PC-9 (cell line): ENCODE measurements at places on chromosomes 3 and 15. TPM values are rescaled to one million over a fixed set of nuclear protein-coding genes. Genes with fewer than 3 reads are reported as not detected.

The SCAANT1 gene
- not detected in 2 replicates for total RNA-seq

The PEAK1 gene
- total RNA-seq: 20.6 and 20.7 TPM in 2 replicates

- no peak for DNase-seq
Observed at GRCh38 chr3:35777065-35777464, 137.7 kb downstream of the ARPP21 start.

DNA sequence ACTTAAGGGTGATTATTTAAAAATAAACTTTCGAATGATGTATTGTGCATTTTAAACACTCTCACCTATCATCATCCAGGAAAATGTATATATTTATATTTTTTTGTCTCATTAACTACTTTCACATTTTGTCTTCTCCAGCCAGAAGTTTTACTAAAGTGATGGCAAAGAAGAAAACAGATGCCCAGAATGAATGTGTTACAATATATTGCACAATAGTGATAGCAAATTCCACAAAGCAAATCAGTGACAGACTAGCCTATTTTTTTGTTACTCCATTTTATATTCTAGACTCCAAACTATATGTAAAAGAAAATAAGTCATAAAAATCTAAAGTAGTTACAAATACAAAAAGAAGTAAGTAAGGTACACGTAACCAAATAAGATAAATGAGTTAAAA is 414.7 kb downstream of the EPHA3 start:
- no peak for DNase-seq

DNA sequence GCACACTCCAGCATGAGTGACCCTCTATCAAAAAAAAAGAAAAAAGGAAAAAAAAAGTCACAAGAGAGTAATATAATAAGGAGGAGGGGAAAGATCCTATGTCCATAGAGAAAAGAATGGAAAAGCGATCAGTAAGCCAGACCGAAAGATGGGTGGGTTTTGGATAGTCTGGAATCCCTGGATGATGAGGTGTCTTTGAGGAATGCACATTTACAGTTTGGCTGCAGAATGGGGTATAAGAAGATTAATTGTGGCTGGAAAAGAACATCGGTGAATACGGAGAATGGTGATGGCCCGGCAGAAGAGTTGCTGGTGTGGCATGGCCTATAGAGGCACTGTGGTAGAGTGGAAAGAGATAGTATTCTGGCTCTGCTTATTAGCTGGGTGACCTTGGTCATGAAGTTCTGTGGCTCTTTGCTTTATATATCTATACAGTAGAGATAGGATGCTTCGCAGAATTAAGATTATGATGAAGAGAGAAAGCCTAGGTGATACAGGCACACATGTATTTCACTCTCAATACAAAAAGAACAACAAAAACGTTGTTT is 187.9 kb downstream of the AKAP13 start:
- DNase-seq: no peak
